DMS 273 treated with DMSO at 0.1 percent for 48 hours (cell line): ENCODE measurements at places on chromosomes 3 and 15.

DNA sequence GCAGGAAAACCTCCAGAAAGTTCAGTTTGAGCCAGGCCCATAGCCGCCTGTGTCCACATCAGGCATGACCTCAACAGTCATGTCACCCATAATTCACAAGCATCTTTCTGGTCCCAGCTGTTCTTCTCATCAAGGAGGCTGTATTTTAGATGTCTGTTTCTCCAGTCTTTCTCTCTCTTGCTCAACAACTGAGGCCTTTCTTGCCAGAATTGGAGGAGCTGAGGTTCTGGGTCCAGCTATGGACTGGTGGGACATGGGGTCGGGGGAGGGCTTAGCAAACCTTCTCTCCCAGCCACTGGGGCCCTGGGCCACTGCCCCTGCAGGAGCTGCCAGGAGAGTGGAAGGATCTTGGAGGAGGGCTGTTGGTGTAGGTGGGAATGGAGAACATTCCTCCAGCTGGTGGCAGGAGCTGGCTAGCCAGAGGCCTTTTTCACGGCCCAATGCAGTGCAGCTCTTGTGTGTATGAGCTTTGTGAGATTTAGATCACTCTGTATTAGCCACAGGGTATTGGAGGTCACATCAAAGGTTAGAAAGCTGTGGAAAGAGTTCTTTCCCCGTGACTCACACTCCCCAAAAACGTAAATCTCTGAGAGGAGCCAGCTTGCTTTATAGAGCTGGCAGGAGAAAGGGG, 23.5 kb downstream of the MAGEF1 start:
- DNase-seq: no peak

GRCh38 chr15:56440214-56440770, 24.6 kb downstream of the MNS1 start:
- DNase-seq: no peak

DNA sequence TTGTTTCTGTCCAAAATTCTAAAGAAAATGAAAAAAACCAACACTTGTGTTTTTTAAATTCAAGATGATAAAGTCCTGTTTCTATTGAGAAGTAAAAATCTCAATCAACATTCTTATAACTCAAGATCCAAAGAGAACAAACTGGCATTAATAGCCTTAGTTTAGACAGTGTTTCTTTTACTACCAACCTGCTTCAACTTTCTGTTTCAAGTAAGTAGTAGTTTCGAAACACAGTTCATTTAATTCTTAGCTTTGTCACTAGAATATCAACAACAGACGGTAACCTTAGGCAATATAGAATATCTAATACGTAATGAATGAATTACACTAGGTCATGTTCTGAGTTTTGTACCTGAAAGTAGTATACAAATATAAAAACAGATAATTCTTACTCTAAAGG, 23.7 kb downstream of the CIP2A start:
- no peak for DNase-seq

GRCh38 chr15:50066666-50067065, 52.4 kb downstream of the ATP8B4 start:
- DNase-seq: no peak

GRCh38 chr3:23396746-23397145, 193.6 kb downstream of the UBE2E2 start:
- DNase-seq: no peak

DNA sequence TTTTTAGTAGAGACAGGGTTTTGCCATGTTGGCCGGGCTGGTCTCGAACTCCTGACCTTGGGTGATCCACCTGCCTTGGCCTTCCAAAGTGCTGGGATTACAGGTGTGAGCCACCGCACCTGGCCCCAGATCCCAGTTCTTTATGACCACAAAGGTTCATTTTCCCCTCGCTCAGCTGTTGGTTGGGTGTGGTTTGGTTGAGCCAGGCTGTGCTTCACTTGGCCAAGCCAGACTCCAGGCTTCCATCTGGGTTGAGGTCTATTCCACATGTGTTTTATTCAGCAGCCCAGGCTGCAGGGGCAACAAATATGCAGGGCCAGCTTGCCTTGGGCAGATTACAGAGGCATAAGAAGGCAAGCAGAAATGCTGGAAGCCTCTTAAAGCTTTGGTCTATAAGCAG, 13.7 kb downstream of the CGNL1 start:
- no peak for DNase-seq

DNA sequence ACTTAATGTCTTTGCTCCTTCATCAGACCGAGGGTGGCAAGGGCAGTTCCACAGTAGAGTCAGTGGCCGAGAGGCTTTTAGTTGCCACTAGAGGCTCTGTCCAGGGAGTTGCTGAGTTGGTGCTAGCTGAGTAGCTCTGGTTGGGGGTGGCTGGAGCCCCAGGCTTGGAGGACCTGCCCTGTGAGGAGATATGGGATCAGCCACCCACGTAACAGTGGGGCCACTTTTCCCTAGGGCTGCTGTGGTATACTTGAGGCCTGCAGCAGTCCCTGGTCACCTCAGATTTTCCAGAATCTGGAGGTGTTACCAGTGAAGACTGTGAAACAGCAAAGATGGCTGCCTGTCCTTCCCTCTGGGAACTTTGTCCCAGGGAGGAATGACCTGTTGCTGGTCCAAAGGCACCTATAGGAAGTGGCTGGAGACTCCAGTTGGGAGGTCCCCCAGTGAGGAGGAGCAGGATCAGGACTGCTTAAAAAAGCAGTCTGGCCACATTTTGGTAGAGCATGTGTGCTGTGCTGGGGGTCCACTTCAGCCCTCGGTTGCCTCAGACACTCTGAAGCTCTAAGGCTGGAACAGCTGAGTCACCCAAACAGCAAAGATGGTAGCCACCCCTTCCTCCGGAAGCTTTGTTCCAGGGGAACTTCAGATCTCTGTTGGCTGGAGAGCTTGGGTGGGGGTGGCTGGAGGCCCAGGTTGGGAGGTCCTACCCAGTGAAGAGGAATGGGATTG, 72.9 kb downstream of the AKAP13 start:
- no peak for DNase-seq

DNA sequence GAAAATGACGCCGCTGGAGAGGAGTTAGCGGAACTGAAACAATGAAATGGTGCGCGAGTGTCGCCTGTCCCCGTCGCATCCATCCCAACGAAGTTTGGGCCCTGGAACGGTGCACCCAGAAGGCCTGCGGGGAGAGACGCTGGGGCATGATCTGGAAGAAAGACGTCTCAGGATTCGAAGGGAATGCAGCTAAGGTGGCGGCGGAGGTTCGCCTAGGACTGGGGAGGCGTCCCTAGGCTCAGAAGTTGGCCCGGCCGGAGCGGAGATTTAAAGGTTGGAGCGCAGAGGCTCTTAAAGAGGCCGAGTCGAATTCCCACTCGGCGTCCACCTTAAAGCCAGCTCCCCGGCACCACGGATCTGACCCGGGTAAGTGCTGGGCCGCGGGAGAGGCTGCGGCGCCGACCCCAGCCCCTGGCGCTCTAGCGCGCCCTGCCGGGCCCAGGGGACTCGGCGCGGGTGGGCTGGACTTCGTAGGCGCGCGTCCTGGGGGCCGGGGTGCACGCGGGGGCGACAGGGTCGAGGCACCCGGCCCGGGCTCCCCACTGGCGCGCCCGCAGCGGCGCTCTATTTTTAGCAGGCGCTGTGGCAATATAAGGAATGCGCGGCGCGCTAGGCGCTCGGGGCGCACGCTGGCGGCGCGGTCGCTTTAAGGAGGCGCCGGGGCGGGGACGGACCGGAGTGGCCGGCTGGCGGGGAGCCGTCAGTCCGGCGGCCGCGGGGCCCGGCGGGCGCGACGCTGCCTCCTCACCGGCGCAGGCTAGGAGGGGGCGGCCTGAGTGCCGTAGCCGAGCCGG, at the start of gene MRAS:
Gene MRAS, plus strand, starts transcription at position 620 of the 794 bp plus-strand sequence. CDS start 24,305 bp downstream, outside the sequence.
- peak; percentile 50 for DNase-seq

DNA sequence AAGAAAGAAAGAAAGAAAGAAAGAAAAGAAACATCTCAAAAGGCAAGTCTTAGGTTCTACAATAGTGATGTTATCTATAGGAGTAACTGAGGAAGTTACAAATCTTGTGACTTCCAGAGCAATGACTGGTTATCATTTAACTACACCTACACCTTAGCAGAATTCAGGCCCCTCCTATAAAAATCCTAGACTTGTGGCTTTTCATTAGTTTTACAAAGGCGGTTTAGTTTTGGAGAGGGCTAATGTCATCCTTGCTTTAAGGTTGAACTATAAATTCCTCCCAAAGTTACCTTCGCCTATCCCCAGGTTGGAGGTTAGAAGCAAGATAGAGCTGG, 4.1 kb upstream of the SCAP start:
- no peak for DNase-seq
